ENCODE measurements at places on chromosomes 2 and 18. TPM values are rescaled to one million over a fixed set of nuclear protein-coding genes. Genes with fewer than 3 reads are reported as not detected.

FBXO15 gene
- 39.1 TPM for total RNA-seq

PAX8 gene
- 5.4 TPM for total RNA-seq

SEC11C gene
- total RNA-seq, result 27.1 TPM

CNGA3 gene
- total RNA-seq, result 0.63 TPM

DDX18 gene
- total RNA-seq, result 50.3 TPM

DYNC1I2 gene
- total RNA-seq, result 104 TPM

NEU4 gene
- 2.0 TPM for total RNA-seq

PDE1A gene
- total RNA-seq, result 29.8 TPM

EFR3B gene
- total RNA-seq, result 3.6 TPM

CDCA7 gene
- total RNA-seq, result 14.6 TPM

CCDC178 gene
- 17.5 TPM for total RNA-seq

EPB41L3 gene
- total RNA-seq, result 274 TPM

SAG gene
- 5.1 TPM for total RNA-seq

CERKL gene
- total RNA-seq, result 2.2 TPM

NT5DC4 gene
- 2.9 TPM for total RNA-seq

WNT10A gene
- total RNA-seq, result 1.5 TPM

SLC19A3 gene
- total RNA-seq, result 0.71 TPM

GAL3ST2 gene
- total RNA-seq, result 4.3 TPM

GPN1 gene
- total RNA-seq, result 29.3 TPM

SH3RF3 gene
- 20.1 TPM for total RNA-seq

SP140 gene
- total RNA-seq, result 7.2 TPM

ATP5F1A gene
- 479 TPM for total RNA-seq

All from testis (tissue), 5 donors.